ENCODE measurements at places on chromosomes 2 and 18.

DNA sequence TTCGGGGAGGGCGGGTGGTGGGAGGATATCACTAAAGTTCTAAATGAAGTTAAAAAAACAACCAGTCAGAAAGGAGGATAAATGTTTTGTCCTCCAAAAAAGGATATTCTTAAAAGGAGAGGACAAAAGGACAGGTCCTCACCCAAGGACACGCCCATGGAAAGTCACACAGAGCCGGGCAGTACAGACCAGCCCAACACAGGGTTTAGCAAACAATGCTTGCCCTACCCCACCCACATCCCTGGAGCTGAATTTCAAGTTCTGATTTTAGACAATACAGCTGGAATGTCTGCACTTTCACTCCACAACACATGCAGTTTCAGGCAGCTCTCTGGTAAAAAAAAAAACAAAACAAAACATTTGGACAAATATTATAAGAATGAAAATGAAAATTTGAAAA, 67.9 kb downstream of the SLC9A4 start:
- no peak for DNase-seq

DNA sequence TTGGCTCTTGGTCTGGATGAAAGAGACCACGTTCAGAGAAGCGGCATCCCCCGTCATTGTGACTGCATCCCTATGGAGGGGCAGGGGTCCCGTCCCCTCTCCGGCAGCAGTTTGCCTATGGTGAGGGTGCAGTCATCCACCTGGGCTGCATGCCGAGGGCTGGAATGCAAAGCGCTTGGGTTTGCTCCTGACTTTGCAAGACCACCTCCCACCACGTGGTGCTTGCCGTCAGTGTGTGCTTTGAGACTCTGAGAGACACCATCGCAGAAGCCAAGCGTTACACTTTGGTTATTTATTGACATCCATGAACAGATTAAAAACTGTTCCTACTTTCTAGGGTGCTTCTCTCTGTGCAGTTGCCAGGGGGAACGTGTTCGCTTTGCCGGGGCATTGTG, 59.5 kb downstream of the SH3RF3 start:
- no peak for DNase-seq

GRCh38 chr2:45782986-45783385, 131.5 kb downstream of the PRKCE start:
- DNase-seq: no peak

DNA sequence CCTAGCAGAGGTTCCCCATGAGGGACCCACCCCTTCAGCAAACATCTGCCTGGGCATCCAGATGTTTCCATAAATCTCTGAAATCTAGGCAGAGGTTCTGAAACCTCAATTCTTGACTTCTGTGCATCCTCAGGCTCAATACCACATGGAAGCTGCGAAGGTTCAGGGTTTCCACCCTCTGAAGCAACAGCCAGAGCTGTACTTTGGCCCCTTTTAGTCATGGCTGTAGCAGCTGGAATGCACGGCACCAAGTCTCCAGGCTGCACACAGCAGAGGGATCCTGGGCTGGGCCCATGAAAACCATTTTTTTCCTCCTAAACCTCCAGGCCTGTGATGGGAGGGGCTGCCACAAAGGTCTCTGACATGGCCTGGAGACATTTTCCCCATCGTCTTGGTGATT, 93.0 kb upstream of the FIGN start:
- no peak for DNase-seq

DNA sequence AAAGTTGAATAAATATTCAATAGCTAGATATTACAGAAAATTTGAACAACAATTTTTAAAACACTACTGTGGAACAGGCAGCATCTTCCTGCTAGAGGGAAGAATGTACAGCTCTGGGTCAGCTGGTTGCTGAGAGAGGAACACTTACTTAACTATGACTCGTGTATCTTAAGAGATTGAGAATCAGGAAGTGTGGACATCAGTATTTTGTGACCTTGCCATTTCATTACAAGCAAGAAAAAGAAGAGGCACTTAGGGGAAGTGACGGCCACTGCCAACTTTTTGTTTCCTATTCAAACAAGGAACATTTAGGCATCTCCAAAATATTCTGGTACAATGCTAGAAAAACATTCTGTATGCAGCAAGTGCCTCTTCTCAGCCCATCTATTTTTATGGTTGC, 45.9 kb downstream of the ITPRID2 start:
- DNase-seq: peak; percentile 0

DNA sequence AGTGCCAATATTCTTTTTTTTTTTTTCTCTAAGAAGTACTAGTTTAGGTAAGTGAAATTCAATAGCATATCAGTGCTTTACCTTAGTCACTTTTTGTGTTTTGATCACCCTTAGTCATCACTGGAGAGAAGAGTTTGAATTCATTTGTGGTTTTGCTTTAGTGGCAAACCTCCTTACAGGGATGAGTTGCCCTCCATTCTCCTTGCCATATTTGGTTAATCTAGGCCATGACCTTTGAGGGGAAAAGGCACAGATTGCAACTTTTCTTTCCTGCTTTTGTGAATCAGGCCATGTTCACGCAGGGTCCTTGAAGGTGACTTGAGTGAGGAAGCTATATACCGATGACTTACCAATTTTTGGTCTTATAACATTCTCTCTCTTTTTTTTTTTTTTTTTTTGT, 34.4 kb downstream of the PLEKHA3 start:
- no peak for DNase-seq

GRCh38 chr2:59969161-59969560, 584.3 kb downstream of the BCL11A start:
- no peak for DNase-seq

- no peak for DNase-seq
Measured at GRCh38 chr18:50820901-50821520, 1.2 kb upstream of the MRO start.

- no peak for DNase-seq
Measured at GRCh38 chr2:223643309-223643708, 41.1 kb upstream of the SCG2 start.

GRCh38 chr2:98474979-98475632, 30.4 kb downstream of the INPP4A start:
- no peak for DNase-seq

DNA sequence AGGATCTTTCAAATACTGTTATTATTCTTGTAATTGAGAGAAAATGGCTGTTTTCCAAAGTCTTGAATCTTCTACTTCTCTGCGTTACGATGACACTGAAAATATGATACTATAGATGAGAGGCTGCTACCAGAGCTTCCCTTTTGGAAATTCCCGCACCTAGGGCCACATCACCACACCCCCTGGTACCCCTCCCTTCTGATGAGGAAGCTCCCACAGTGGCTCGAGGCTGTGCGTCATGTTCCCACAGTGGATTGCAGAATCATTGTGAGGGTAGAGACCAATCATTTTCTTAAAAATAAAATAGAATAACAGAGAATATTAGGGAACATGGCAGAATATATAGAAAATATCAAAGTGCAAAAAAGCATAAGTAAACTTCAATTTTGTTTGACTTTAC, 268.9 kb upstream of the SMIM21 start:
- DNase-seq: no peak

DNA sequence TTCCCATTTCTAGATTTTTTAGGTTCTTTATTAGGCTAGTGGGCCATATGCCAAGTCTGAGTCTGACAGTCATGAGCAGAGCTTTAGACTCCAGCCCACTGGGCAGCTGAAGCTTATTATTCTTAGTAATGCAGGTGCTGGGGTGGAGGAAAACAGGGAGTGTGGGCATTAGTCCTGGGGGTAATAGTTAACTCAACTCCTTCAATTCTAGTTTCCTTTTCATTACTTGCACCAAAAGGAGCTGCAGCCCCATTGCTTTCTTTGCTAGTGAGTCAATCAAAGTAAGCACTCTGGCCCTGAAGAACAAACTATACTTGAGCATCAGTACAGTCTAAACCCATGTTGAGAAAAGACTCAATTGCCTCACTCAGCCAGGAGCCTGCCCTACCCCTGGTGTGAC, 35.5 kb downstream of the ICOS start:
- DNase-seq: no peak

GRCh38 chr2:172600557-172601008, 44.7 kb downstream of the PDK1 start:
- DNase-seq: no peak

- DNase-seq: no peak
Measured at GRCh38 chr18:75809926-75810255, 382.4 kb upstream of the SMIM21 start.

- no peak for DNase-seq
Measured at GRCh38 chr2:95047629-95048510, 22.4 kb downstream of the MAL start.

GRCh38 chr2:111627256-111627655, 256.7 kb downstream of the ANAPC1 start:
- DNase-seq: no peak

- no peak for DNase-seq
Measured at GRCh38 chr2:167790781-167791450, 456.5 kb downstream of the STK39 start.

GRCh38 chr18:47605093-47605492, 325.4 kb downstream of the SMAD2 start:
- DNase-seq: no peak

DNA sequence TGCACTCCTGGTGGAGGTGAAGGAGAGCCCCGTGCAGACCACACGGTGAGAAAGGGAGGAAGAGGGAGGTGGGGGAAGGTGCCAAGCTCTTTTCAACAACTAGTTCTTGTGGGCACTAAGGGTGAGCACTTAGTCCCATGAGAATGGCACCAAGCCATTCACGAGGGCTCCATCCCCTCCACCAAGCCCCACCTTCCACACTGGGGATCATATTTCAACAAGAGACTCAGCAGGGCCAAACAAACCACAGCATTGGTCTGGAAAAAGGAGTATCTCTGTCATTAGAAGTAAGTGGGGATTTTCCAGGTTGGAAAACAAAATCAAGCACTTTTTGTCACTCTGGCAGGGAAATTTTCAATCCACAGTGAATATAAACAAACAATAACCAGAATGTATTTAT, 38.4 kb downstream of the ZAP70 start:
- DNase-seq: no peak

DNA sequence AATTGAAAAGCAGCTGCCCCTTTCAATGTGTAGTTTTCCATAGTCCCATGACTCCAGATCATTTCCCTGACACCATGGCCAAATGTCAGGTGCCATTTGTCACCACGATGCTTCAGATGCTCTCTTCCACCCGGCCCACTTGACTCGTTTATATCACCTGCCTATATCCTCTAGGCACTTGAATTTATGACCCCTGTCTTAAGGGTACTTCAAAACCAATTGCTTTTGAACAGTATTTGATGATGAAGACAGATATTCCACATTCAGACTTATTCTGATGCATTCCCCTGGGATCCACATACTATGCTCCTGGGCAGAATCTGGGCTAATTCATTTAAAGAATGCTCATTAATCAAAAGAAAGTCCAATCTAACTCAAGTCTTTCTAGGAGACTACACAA, 16.9 kb upstream of the RHBDD1 start:
- DNase-seq: no peak

DNA sequence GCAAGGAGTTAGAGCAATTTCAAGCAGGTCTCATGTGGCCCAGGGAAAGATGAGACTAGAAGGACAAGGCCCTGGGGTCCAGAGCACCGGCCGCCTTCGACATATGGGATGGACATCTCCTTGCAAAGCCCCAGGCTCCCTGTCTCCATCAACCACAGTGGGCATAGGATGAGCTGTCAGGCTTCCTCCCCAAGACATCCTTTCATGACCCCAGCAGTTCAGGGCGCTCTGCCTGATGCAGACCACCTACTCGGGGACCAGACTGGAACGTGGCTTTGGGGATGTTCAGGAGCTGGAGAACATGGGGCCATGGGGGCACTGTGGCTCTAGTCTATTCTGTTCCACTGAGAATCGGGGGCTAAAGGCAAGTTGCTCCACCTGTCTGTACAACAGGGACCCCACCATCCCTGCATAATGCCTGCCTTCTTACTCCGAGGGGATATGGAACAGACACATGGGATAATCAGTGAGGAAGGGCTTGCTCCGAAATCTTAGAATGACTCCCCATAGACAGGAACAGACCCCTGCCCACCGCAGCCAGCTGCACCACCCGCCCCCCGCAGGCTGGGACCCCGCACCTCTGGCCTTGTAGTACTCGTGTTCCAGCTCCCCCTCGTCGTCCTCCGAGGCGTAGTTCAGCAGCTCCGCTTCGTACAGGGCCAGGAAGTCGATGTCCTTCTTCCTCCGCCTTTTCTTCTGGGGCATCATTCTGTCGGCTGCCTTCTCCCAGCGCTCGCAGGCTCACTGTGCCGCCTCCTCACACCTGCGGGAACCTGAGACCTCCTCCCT, 500 bp downstream of the LOXHD1 start:
- DNase-seq: no peak

- no peak for DNase-seq
Measured at GRCh38 chr2:185689906-185690539, 48.6 kb upstream of the FSIP2 start.

- no peak for DNase-seq
Measured at GRCh38 chr2:231332872-231333500, 62.5 kb upstream of the B3GNT7 start.

DNA sequence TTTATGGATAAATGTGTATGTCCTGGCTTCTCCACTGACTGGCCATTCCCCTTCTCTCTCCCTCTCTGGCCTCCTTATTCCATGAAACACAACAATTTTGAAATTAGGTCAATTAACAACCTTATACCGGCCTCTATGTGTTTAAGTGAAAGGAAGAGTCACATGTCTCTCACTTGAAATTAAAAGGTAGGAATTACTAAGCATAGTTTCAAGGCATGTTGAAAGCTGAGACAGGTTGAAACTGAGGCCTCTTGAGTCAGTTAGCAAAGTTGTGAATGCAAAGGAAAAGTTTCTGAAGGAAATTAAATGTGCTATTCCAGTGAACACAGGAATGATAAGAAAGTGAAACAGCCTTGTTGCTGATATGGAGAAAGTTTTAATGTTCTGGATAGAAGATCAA, 69.7 kb downstream of the ADAM23 start:
- DNase-seq: no peak

GRCh38 chr18:75353357-75353756, 74.1 kb downstream of the SMIM21 start:
- no peak for DNase-seq

DNA sequence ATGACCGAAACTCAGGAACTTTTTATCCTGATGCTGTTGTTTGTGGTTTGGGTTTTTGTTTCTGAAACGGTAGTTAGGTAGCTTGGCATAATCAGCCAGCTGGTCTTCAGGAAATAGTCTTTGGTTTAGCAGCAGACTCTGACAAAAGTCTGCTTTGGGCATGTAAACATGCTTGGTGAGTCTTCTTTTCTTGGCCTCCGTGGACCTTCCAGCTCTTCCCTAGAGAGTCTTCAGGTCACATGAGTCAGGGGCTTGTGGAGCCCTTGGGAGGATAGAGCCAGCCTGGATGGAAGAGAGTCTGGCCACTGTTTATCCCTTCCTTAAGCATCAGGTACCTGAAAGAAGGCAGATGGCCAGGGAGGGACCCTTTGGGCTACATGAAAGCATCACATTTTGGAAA, 154.5 kb downstream of the MGAT5 start:
- no peak for DNase-seq

GRCh38 chr2:188425266-188425665, 133.6 kb downstream of the GULP1 start:
- DNase-seq: no peak

DNA sequence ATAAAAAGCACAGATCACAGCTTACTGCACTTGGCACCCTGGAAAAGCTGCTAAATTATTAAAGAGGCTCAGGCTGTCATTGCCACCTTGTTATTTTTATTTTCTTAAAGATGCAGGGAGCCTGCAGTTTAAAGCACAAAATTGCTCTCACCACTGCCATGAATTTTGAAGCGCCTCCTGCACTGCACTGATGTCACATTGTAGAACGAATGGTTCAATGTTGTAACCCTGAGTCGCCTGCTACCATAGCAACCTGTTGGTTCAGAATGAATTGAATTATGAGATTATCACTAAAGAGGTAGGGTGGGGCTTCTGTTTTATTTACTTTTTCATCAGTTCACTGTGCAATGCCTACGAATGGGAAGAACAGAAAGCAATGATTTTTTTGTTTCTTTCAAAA, 16.5 kb downstream of the SCG2 start:
- no peak for DNase-seq

Measured in fibroblast of the conjunctiva (primary cell).